ENCODE measurements at places on chromosomes 12 and 14.

DNA sequence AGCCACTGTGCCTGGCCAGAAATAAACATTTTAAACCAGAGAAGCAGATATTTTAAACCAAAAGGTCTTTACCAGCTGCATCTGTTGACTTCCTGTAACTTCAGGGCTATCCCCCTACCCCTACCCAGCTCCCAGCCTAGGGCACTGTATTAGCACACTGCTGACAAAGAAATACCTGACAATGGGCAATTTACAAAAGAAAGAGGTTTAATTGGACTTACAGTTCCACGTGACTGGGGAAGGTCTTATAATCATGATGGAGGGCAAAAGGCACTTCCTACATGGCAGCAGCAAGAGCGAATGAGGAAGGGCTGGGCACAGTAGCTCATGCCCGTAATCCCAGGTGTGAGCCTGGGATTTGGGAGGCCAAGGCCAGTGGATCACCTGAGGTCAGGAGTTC is 26.0 kb downstream of the GEMIN2 start:
- DNase-seq, result no peak

DNA sequence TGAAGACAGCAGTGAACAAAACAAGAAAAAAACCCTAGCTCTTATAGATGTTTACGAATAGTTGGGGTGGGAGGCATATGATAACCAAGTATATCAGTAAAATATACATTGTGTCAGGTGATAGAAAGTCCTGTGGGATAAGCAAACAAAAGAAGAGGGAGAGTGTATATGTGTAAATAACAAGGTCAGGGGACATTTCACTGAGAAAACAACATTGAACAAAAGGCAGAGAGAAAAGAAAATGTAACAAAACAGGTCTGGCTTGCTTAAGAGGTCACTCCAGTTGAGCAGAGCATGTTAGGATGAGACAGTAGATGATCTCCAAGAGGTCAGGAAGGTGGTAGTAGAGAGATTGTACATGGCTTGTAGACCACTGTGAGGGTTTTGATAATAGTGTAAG is 304.1 kb downstream of the ACSS3 start:
- no peak for DNase-seq

DNA sequence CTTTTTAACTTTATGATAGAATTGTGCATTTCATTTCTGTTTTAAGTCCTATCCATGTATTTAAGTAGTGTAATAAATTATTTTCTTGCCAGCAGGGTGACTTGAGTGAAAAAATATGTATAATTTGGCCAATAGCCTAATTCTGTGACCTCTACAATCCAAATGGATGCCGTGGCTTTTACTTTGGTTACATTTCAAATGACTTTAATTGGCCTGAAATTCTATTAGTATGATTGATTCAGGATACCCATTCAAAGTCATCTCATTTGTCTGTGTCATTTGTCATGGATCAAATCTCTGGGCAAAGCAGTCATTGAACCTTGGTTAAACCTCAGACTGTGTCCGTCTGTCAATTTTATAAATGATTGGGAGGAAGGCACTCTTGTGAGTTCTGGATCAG is 29.6 kb downstream of the CRADD start:
- no peak for DNase-seq

- no peak for DNase-seq
Observed at GRCh38 chr14:99744873-99745224, 48.4 kb upstream of the EML1 start.

DNA sequence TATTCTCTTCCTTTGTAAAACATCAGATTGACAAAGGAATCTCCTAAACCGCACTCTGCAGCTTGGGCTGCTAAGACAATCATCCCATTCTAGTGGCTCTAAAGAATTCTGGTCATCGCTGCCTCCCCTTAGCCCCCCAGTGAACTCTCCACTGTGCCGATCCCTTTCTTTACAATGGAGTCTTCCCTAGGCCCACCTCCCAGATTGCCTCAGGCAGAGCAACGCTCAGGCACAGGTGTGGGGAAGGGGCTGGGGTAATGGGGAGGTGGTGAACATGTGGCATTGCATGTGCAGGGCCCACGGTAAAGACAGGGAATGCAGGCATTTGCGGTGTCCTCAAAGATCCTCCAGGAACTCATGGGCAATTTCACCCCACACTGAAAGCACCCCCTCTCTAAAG is 86.3 kb downstream of the PLEKHG3 start:
- no peak for DNase-seq

DNA sequence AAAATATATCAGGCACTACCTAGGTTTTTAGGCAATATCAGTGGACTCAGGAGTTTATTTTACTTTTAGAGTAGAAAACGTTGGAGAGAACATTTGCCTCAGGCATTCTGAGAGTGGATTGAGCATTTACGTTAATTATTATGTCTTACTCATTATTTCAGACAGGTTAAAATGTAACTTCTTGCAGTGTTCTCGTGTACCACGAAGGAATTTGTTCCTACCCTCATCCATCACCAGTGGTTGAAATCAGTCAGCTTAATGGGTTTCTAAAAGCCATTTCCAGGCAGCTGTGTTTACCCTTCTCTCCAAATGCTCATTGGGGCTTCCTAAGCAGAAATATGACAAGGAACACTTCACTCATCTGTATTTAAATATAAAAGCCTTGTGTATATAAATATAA is 9.1 kb upstream of the LDHB start:
- no peak for DNase-seq

- DNase-seq, result no peak
Observed at GRCh38 chr12:3247629-3248161, 170.5 kb downstream of the TSPAN9 start.

- no peak for DNase-seq
Observed at GRCh38 chr12:15794836-15795235, 5.6 kb upstream of the EPS8 start.

DNA sequence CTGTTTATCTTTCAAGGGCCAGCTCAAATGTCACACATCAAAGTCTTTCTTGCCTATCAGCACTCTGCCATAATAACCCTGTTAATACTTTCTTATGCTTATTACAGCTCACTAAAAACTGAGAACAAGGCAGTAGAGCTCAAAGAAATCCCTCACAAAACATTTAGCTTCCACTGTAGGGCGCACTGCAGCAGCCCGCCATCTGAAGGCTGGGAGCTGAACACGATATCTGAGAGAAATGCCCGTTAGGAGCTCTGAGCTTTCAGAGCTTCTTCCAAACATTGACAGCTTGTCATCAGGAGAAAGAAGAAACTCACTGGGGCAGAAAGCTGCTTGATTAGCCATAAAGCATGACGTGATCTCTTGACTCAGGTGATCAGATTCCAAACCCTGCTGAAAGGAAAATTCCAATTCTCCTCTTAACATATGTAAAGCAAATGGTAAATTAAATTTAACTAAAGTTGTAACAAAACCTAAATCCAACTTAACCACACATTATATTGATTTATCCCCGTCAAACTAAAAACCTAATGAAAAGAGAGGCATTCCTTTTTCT is 175.7 kb downstream of the C12orf50 start:
- no peak for DNase-seq

DNA sequence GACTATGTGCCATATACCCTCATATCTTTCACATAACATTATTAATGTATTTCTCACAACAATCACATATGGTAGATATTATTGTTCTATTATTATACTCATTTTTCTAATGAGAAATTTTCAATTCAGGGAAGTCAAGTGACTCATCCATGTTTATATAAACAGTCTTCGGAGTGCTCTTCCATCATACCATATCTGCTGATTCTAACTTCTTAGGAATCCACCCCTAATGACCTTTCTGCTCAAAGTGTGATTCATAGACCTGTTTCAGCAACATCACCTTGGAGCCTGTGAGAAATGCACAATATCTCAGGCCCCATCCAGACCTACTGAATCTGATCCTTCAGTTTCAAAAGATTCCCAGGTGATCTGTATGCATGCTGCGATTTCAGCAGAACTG is 39.8 kb upstream of the OVCH1 start:
- no peak for DNase-seq

DNA sequence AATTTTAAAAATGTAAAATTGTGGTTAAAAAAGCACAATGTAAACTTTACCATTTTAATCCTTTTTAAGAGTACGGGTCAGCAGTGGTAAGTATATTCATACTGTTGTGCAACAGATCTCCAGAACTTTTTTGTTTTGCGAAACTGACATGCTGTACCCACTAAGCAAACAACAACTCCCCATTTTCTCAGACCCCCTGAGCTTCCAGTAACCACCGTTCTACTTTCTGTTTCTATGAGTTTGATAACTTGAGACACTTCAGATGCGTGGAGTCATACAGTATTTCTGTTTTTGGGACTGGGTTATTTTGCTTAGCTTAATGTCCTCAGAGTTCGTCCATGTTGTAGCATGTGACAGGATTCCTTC is 38.0 kb downstream of the CHST11 start:
- no peak for DNase-seq

- no peak for DNase-seq
Observed at GRCh38 chr12:115828168-115828567, 449.3 kb downstream of the MED13L start.

- DNase-seq, result no peak
Observed at GRCh38 chr14:55285048-55285652, 13.9 kb downstream of the FBXO34 start.

DNA sequence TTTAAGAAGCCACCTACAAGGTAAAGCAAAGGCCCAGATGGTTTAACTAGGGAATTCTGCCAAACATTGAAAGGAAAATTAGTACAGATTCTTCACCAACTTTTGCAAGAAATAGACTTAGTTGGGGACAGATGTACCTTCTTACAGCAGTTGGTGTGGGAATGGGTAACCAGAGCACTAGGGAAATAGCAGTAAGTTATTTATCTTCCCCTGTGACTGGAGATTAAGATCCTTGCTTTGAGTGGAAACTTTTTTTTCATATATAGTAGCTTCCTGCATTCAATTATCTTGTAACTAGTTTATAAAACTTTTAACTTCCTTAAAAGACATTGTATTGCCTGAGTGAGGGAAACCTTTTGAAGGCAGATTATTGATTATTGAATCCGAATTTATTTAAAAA is 44.2 kb downstream of the ARID2 start:
- no peak for DNase-seq

GRCh38 chr14:70714055-70714550 is 72.4 kb downstream of the TTC9 start:
- DNase-seq, result peak; percentile 30

- peak; percentile 70 for DNase-seq
Observed at GRCh38 chr14:61280526-61281185, 482 bp downstream of the TMEM30B start.

DNA sequence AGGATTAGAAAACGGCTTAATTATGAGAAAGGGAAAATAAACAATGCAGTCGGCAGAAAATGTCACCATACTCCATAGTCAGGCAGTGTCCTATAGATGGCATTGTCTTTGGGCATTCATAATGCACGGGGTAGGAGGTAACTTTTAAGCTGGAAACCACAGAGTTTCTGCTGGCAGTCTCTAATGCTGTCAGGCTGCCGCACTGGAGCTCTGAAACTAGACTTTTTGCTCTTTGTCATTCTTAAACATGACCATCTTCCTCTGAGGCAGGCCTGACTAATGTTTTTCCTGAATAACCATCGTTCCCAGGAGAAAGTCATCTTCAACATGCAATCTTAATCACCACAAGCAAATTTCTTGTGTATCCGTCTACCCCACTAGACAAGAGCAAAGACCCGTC is 108.8 kb downstream of the ETNK1 start:
- no peak for DNase-seq

DNA sequence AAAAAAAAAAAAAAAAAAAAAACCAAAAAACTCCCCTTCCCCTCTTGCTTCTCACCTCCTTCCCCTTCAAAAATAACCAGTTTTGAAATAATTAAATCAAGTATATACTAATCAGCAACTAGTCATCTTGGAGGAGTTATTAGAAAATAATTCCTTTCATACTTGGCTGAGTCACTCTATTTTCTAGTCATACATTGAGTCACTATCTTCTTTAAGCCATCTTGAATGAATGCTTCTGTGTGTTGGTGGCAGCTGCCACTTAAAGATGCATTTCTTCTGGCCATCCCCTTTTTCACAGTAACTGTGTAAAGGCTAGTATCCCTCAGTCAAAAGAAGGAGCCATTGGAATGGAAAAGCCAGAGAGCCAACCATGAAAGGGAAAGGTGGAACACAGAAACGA is 84.2 kb upstream of the TMEM263 start:
- DNase-seq, result no peak

- no peak for DNase-seq
Observed at GRCh38 chr12:77630344-77630743, 200.3 kb upstream of the NAV3 start.

DNA sequence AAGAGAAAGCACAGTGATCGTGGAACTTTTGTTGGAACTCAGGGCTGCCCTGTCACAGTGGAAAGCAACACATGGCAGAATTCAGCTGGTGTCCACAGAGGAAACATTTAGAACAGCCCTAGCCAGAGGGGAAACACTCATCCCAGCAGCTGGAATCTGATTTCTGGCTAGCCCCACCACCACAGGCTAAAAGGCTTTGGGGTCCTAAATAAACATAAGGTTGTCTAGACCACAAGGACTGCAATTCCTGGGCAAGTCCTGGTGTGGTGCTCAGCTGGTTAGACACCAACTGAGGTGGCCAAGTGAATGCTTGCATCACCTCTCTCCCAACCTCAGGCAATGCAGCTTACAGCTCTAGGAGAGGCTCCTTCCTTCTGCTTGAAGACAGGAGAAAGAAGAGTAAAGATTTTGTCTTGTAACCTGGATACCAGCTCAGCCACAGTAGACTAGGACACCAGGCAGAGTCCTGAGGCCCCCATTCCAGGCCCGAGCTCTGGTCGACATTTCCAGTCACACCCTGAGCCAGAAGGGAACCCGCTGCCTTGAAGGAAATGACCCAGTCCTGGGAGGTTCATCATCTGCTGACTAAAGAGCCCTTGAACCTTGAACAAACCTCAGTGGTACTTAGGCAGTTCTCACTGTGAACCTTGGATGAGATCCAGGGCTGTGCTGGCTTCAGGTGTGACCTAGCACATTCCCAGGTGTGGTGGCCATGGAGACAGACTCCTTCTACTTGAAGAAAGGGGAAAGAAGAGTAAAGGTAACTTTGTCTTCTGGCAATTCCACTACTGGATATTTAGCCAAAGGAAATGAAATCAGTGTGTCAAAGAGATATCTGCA is 85.4 kb upstream of the PLXNC1 start:
- no peak for DNase-seq

- no peak for DNase-seq
Observed at GRCh38 chr12:115308918-115309317, 624.9 kb upstream of the TBX3 start.

- no peak for DNase-seq
Observed at GRCh38 chr12:98146487-98146886, 368.9 kb upstream of the TMPO start.

DNA sequence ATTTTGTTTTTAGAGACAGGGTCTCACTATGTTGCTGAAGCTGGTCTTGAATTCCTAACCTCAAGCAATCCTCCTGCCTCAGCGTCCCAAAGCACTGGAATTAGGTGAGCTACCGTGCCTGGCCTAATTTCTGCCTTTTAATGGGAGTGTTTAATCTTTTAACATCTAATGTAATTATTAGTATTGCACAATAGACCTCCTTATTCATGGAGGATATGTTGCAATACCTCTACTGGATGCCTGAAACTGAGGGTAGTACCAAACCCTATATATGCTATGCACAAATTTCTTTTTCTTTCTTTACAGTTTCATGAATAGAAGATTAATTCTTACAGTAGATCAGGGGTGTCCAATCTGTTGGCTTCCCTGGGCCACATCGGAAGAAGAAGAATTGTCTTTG is 47.8 kb downstream of the MYRFL start:
- DNase-seq, result no peak

- DNase-seq, result no peak
Observed at GRCh38 chr12:1838994-1839365, 18.6 kb downstream of the LRTM2 start.
